A549 (cell line): ENCODE measurements at places on chromosomes 5 and 9.
A peak's percentile ranks its signal among the peaks of the same experiment; 100 is the strongest.

DNA sequence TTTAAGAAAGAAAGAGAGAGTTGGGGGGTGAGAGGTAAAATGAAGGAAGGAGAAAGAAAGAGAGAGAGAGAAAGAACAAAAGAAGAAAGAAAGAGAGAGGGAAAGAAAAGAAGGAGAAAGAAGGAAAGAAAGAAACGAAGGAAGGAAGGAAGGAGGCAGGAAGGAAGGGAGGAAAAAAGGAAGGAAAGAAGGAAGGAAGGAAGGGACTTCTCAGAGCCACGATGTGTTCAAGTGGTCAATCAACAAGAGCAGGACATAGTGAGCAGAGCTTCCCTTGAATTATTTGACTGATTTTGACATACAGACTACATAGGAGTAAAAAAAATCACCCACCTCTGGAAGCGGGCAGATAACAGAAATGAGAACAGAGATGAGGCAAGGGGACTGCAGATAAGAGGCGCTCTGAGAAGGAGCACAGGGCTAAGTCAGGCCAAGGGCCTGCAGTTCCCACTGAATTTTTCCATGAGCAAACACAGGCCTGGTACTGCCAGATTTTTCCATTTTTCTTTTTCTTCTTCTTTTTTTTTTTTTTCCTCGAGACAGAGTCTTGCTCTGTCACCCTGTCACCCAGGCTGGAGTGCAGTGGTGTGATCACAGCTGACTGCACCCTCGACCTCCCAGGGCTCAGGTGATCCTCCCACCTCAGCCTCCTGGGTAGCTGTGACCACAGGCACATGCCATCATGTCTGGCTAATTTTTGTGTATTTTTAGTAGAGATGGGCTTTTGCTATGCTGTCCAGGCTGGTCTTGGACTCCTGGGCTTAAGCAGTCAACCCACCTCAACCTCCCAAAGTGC lies 77.7 kb upstream of the IL17B start:
- no peak for DNase-seq

- DNase-seq: no peak
Observed at GRCh38 chr5:91423871-91424270, 40.8 kb upstream of the ARRDC3 start.

GRCh38 chr5:29982457-29982856 lies 1211.0 kb upstream of the CDH6 start:
- no peak for DNase-seq

GRCh38 chr5:10418654-10419345 lies 22.9 kb upstream of the ROPN1L start:
- DNase-seq: no peak

DNA sequence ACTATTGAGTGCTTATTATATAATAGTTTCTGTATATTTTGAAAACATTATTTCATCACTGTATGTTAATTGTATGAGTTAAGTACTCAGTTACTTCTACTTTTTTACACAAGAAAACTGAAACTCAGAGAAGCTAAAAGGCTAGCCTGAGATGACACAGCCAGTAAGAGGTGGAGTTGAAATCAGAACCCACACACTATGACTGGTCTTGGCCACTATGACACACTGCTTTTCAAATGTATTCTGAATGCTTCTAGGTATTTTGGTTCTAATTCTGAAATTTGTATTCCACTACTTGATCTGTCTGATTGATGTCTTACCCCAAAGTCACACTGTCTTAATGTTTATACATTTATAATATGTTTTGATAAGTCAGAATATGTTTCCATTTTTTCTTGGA lies 181.8 kb downstream of the ZDHHC21 start:
- DNase-seq: no peak

- DNase-seq: peak; percentile 96
Observed at GRCh38 chr9:137188490-137189296, at the start of the genes ANAPC2 and SSNA1. TSS of gene ANAPC2 (minus strand) at chr9:137188560. CDS start at chr9:137188532, 28 bp downstream. TSS of gene SSNA1 (plus strand) at chr9:137188676. CDS start at chr9:137188727, 51 bp downstream.
